ENCODE measurements at places on chromosomes 4 and X.
A peak's percentile ranks its signal among the peaks of the same experiment; 100 is the strongest.

DNA sequence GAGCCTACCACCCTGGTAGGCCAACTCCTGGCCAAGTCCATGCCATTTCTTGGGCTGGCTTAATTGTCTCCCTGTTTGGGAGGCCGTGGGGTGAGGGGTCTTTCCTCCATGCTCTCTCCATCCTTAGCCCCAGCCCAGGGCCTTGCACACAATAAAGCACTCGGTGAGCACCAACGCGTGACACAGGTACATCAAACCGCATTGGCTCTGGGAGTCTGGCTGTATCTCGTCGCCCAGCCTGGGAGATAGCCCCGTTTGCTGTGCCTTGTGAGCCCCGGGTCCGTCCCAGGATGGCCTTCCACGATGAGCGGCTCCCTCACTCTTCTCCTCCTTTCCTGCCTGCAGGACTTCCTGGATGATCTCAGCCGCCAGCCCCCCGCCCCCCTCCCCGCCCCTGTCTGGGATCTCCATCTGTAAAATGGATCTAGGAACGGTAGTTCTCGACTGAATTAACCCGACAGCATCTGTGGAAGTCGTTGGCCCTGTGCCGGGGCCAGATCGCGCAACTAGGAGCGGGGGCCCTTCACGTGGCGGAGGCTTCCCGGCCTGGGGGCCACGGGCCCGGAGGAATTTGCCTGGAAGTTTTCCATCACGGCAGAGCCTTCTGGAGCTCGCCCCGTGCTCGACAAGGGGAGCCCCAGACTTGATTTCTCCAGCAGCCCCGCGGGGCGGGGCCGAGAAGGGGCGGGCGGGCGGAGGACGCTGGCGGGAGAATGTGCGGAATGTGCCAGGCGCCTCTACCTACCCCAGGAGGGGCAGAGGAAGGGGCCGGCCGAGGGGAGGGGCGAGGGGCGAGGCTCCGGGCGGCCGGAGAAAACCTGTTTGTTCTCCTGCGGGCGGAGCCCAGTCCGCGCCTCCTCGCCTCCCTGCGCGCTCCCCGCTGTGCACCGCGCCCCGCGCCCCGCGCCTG lies at the start of gene ZNF185:
Gene ZNF185 (plus strand): TSS at position 846 of the 910 bp plus-strand sequence. CDS start 16,423 bp downstream, outside the sequence.
- DNase-seq, result no peak

GRCh38 chrX:15856222-15856587 lies 1.6 kb upstream of the AP1S2 start:
- no peak for DNase-seq

DNA sequence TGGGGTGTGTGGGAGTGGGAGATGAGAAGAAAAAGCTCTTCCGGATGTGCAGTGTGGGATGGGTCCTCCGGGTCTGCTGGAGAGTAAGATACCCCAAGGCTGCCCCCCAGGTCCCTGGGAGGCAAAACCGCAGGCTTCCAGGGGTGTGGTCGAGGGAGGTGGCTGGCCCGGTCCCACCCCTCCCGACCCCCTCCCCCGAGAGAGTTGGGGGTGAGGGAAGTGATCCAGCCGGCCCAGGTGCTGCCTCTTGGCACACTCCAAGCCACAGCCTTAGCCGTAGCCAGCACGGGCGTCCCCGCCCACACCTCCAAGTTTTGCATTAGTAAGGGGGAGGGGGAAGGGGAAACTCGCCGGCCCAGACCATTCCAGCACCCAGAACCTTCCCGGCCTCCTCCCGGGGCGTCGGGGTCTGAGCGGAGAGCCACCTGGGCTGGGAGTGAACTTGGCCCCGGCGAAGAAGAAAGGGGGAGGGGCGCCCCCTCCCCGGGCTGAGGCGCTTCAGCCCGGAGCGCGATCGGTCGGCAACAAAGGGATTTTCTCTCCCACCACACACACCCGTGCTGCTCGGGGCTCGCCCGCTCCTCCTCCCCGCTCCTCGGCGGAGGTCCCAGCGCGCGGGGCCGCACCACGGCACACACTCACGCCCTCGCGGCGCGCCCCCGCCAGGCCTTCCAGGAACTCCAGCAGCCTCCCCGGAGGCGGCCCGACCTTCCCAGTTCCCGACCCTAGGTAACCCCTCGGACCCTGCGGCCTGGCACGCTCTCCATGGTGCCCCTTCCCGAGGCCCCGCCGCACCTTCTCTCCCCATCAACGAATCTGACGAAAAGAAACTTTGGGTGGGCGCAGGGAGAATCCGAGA lies 14.4 kb downstream of the BCOR start:
- no peak for DNase-seq

DNA sequence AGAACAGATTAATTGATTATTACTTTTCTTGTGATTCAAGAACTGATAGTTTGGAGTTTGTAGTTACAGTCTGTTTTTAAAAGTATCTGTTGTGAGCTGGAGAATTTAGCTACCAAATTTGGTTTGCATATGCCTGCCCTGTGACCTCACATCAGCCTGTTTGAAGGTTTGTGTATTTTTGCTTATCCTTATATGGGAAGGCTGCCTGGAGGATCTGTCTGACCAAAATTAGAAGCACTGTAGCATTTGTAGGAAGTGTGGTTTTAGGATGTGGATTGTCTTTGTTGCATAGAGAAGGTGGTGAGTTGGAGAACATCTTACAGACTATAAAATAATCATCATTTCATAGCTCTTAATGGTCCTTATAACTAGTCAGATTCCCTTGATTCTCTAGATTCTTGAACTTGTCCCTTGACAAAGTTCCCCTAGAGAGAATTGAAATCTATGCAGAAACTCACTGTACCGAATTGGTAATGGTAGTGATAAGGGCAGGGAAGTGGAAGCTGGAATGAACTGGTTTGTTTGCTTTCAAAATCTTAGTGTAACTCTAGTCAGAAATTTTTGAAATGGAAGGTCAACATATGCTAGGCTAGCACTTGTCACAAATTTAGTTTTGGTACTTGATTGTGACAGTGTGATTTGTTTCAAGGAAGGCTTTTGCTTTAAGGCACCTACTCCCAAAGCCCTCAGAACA lies 57.3 kb downstream of the SH3BGRL start:
- DNase-seq, result no peak

DNA sequence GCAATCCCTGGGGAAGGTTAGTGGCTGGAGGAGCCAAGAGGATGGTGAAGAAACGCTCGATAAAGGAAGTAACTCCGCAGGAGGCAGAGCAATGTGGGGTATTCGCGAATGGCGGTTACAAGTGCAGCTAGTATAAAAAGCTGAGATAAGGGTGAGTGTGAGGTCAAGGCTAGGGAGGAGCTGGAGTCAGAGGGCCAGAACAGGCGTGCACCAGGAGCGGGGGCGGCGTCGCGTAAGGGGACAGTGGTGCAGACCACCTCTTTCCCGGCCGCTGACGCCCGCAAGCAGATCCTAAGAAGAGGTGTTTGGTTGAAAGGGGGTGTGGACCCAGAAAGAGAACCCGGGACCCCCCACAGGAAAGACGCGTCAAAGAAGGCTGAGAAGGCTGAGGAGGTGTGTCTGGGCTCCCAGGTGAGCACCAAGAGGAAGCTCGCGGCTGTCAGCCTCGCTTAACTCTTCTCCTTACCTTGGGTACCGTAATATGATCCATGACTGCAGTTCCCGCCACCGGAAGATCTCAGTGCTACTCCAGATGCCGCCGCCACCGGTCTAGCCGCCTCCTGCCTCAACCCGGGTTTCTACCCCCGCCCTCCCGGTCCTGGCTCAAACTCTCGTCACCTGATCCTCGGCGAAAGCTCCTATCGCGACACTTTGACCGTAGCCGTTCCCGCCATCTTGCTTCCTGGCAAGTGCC lies at the start of gene MTMR8:
Gene MTMR8 (minus strand): TSS at position 579 of the 694 bp plus-strand sequence. CDS start 89 bp downstream, at position 490.
- DNase-seq, result peak; percentile 78

DNA sequence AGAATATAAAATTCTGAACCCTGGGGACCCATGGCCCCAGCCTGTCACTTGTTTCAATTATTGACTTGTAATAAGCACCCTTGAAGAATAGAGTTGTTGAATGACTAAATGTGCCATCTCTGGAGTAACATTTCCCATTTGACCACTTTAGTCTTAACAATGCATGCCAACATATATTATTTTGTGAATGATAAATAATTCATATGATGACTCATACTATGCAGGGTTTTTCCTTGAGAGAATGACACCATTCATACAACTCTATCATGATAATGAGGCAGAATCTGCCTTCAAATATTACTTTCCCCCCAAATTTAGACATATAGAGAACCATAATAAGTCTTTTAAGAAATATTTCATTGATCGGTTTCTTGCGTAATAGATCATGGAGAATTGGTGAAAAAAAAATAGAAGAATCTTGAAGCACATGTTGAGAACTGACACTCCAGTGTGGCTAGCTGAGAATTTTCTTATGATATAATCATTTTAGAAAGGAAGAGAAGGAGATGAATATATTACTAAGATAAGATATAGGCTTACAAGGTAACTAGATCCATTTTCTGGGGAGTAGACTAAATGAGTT lies 404.5 kb downstream of the GRXCR1 start:
- no peak for DNase-seq

- no peak for DNase-seq
Observed at GRCh38 chr4:24840826-24841543, 45.6 kb downstream of the SOD3 start.

DNA sequence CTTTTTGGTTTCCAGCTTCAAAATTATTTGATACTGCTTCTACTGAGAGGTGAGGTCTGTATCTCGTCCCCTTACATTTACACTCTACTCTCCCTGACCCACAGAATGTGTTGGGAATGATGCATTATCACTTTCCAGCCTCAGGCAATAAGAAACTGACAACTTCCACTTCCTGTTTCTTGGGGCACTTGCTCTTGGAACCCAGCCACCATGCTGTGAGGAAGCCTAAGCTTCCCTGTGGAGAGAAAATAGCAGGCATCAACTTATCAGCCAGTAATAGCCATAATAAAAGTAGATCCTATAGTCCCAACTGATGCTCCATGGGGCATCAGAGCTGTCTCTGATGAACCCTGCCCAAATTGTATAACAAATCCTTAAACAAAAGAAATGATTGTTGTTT lies 32.6 kb downstream of the RELL1 start:
- DNase-seq, result no peak

DNA sequence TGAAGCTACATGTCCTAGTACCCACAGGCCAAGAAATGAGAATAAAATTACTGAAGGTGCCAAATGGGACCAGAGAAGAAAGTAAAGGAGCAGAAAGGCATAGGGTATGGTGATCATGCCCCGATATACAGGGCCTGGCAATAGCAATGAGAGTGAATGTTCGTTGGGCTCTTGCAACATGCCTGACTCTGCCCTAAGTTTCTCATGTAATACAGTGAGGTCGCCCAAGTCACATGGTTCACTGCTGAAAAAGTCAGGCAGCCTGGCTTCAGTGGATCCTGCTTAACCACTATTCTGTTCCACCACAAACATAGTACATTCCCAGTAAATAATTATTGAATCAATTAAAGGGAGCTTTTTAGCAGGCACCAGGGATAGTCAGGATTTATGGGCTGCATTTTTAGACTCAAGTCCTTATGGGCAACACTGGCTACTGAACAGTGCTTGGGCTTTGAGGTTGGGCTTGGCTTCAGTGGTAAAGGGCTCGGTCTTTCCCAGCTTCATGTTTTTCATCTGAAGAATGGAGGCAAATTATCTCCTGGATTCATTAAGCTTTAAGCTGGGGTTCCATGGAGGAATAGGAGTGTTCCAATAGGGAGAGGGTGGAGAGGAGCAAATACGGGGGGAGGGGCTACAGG lies 67.1 kb upstream of the ZNF518B start:
- no peak for DNase-seq

DNA sequence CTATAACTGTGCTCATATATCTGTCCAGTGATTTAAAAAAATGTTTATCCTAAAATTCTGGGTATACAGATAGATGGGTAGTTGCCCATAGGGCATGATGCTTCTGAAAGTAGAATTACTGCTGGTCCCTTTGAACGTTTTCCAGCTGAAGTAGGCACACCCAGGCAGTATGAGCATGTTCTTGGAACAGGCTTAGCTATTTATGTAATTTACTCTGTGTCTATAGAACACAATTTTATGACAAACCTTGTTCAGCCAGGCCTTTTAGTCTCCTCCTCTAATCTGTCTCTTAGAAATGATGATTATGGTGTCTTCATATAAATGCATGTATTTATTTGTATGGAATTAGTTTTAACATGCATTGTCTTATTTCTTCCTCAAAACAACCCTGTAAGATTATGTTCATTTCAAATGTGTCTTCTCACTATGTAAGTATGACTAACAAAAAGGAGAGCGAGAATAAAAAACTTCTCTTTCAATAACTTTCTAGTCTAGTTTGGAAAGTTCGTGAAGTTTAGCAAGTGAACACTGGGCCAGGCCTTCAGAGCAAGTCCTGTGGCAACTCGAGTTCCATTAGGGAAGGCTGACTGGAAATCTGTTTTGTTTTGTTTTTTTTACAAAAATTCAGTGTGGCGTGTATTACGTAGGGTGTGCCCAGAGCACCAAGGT lies 142.0 kb downstream of the AFF1 start:
- DNase-seq, result no peak

DNA sequence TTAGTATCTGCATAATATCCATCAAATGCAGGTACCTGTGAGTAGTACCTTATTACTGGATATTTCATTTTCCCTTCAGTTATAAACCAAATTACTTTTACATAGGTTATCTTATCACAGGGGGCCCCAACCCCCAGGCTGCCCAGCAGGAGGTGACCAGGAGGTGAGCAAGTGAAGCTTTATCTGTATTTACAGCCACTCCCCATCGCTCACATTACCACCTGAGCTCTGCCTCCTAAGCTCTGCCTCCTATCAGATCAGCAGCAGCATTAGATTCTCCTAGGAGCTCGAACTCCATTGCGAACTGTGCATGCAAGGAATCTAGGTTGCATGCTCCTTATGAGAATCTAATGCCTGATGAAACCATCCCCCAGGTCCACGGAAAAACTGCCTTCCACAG lies 6.3 kb downstream of the PRSS12 start:
- no peak for DNase-seq

GRCh38 chrX:56791456-56791855 lies 62.4 kb downstream of the NBDY start:
- no peak for DNase-seq

DNA sequence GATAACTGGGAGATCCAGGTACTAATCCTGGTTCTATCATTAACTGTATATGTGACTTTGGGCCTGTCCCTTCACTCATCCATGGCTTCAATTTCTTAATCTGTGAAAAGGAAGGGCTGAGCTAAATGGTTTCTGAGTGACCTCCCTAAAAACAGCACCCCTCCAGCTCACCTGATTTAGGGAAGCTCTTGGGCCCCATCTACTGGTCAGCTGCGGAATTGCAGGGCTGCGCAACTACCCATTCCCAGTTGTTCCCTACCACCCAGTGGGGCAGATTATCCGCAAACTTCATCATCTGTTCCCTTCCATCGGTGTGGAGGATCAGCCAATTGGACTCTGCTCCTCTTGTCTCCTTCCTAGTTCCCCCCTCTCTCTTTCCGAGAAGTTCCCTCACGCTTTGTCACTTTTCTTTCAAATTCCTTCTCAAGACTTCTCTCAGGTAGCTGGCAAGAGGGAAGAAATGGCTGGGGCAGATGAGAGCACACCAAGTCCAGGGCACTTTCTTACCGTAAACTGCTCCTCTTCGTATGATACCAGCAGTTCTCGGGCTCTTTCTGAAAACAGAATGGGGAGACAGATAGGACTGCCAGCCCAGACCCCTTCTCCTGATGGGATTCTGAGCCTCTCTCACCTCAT lies 5.8 kb downstream of the LAS1L start:
- DNase-seq, result peak; percentile 48

GRCh38 chrX:130628516-130628915 lies 226.7 kb downstream of the RBMX2 start:
- DNase-seq, result no peak

- no peak for DNase-seq
Observed at GRCh38 chr4:14303856-14304255, 676.3 kb upstream of the BOD1L1 start.

Data from stimulated activated naive CD4-positive, alpha-beta T cell (primary cell).